Stimulated activated naive CD4-positive, alpha-beta T cell treated with Interleukin-2 at 50 U/mL for 16 hours (primary cell): ENCODE measurements at places on chromosomes 13 and 19.

- no peak for DNase-seq
Observed at GRCh38 chr13:113862931-113863523, 849 bp downstream of the GAS6 start.

DNA sequence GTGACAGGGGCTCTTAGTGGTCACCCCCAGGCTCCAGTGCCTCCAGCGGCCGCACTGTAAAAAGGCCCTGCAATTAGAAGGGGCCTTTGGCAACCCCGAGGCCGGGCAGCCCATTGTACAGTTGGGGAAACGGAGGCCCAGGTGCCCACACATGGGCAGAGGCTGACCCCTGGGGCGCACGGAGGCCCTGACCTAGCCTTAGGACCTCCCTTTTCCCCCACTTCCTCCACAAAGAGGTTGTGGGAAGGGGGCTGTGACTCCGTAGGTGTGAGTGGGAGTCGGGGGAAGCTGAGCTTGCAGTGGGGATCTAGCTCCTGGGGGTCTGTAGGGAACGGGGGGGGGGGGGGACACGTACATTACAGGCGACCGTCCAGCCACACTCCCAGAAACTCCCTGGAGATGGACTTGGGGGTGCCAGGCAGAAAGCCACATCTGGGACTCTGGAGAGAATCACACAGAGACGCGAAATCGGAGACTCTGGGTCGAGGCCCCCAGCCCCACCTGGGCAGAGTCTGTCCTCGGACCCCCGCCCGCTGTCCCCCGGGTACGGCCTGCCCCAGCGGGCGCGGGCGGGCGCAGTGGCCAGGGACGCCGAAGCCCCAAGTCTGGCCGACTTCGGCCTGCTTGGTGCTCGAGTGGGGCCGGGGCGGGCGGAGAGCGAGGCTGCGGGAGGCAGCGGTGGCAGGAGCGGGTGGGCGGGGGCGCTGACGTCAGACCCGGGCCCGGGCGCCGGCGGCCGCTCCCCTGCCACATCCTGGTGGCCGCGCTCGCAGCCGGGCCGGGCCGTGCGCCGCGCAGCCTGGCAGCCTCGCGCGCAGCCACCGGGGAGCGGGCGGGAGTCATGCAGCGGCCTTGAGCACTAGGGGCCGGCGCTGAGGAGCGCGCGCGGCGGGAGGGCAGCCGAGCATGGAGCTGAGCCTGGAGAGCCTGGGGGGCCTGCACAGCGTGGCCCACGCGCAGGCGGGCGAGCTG is at the start of gene ONECUT3:
Gene ONECUT3, plus strand, starts transcription at position 750 of the 972 bp plus-strand sequence. Its CDS starts 157 bp downstream, at position 907.
- no peak for DNase-seq

DNA sequence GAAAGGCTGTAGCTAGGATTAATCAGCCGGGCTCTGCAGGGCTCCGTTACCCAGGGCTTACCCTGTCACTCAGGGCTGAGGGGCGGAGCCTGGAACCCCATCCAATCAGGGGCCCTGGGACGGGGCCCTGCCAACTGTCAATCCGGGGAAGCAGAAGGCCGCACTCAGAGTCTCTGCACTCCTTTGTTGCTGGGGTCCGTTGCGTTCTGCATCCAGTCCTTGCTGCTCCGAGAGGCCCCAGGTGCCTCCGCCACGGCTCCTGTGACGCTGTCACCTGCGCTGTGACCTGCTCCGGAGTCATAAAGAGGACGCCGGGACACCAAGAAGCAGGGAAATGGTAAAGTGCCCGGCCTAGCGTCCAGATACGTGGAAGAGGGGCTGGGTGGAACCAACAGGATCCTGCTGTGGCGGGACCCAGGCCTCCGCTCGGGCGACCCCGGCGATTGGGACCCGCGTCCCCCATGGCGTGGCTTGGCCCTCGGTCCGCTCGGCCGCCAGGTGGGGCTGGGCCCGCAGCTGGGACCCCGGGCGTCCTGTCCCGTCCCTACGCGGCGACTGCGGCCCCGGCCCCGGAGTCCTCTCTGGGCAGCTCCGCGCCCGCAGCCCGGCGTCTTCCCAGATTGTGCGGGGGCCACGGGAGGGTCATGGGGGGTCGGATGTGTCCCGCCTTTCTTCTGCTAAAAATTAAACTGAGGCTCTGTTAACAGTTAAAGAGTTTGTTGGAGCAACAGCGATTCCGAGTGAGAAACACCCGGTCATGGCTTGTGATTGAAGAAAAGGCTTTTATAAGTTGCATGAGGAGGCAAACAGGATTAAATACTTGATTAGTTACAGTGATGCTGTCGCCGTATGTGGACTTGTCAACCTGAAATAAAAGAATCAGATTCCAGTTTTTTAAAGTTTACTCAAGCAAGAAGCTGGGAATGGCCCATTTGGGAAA is at the start of gene ZNF491:
Gene ZNF491, plus strand, starts transcription at position 133 of the 940 bp plus-strand sequence. CDS start 7,431 bp downstream, outside the sequence.
- peak; percentile 83 for DNase-seq

DNA sequence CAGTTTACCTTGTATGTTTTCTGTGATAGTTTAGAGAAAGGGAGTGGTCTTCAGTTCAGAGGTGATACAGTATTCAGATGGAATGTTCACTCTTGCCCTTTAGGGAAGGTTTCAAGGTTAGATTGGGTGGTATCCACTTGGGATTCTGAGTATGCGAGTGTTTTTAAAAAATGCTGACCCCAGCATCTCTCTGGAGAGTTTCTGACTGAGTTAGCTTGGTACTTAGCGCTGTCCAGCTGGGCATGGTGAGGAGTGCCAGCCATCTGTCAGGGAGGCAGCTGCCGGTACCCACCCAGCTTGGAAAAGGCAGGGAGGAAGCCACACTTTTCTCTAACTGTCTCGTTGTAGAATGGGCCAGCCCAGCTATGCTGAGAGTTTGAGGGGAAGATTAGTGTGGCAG is 63.3 kb downstream of the ARHGEF7 start:
- DNase-seq = no peak

DNA sequence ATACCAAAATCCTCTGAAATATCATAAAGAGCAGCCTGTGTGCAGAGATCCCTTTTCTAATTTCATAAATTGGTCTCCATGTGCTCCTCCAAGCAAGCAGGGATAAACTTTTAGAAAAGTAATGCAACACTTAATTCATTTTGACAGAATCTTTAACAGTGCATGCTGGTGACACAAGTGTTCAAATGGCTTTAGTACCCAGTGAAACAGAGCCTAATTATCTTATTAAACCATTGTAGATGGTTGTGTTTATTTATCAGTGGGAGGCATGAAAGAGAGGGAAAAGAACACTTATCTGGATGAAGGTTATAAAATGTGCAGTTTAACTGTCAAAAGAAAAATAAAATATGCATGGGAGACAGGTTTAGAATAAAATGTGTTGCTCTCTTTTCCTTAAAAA is 945.0 kb upstream of the PCDH20 start:
- DNase-seq = no peak

DNA sequence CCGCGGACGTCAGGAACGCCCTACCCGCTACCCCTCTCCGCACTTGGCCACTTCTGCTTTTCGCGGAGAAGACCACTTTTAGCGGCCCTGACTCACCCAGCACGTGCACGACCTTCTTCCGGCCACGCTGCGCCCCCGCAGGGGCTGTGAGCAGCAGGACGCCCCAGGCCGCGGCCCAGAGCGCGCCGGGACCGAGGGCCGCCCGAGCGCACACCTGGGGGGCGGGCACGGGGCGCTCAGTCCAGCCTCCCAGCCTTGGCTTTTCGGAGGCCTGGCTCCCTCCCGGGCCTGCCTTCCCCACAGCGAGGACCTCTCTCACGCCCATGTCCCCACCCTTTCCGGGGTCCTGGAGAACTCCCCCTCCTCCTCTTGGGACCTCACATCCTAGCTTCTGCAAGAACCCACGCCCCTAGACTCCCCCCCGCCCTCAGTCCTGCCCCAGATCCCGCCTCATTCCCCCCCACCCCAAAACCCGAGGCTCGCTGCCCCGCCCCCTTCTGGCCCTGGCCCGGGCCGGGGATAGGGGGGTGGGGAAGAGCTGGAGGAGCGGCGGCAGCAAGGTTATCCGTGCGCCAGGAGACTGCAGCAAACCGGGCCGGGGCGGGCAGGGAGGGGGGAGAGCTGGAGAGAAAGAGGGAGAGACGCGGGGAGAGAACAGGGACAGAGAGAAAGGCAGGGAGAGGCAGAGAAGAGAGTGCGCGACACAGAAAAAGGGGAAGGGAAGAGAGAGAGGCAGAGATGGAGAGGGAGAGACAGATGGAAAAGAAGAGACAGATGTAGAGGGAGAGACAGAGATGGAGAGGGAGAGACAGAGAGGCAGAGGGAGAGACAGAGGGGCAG is 11.5 kb downstream of the TM6SF2 start:
- DNase-seq = no peak

DNA sequence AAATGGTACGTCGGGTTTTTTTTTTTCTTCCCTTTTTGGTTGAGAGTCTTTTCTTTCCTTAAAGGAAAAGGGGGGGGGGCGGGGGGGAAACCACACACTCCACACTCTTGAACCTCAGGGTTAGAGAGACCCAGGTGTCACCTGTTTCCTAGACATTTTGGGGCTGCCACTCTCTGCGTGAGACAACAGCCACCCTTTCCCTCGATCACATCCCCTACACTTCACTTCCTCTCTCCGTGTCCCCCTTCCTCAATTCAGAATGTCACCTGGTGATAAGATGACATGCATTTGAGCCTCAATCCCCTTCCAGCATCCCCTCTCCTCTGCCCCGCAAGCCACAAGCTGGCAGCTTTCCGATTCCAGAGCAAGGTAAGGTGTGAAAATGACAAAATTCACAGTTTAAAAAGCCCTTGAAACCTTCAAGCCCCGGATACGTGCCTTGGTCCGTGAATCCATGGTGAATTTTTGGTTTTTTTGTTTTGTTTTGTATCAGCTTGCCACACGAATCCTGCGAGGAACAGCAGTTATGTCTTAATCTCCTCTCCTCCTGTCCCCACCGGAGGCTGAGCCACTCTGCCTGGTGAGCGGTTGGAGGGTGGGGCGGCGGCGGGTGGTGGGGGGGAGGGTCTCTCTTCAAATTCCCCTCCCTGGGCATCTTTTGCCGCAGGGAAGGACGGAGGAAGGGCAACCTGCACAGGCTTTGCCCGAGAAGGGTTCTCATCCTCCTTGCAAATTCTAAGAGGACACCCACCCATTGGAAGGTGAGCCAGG is 4.2 kb downstream of the PTPRS start:
- no peak for DNase-seq

DNA sequence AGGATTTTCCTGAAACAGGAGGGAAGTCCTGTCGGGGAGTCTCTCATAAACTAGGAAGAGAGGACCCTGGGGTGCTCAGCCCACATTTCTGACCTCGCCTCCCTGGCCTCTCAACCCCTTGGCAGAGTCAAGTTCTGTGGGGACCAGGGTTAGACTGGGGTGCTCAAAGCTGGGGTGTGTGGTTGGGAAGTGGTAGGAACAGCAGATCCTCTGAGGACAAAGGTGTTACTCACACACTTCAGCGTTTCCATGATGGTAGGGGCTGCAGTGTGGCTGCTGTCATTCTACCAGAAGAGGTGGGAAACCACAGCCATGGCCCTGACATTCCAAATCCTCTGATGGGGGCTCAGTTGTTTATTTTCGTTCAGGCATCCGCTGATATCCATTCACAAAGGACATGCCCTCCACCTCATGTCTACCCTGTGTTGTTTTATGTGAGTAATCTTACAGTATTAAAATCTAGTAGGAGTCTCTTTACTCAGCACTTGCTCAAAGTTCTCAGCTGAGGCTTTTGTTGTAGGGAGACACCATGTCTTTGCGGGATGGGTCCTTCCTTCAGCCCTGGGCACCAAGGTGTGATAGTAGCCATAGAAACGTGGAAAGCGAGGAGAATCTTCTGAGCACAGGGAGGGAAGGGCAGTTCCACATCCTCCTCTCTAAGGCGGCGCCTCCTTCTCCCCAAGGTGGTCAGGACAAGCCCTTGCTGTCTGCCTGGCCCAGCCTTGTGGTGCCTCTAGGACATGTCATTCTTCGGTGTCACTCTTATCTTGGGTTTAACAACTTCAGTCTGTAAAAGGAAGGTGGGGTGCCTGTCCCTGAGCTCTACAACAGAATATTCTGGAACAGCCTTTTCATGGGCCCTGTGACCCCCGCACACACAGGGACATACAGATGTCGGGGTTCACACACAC is 1.5 kb downstream of the KIR2DL3 start:
- no peak for DNase-seq

- no peak for DNase-seq
Observed at GRCh38 chr13:66208589-66208988, 1021.5 kb downstream of the PCDH9 start.

- DNase-seq = no peak
Observed at GRCh38 chr19:30512176-30513081, 140.2 kb downstream of the ZNF536 start.

DNA sequence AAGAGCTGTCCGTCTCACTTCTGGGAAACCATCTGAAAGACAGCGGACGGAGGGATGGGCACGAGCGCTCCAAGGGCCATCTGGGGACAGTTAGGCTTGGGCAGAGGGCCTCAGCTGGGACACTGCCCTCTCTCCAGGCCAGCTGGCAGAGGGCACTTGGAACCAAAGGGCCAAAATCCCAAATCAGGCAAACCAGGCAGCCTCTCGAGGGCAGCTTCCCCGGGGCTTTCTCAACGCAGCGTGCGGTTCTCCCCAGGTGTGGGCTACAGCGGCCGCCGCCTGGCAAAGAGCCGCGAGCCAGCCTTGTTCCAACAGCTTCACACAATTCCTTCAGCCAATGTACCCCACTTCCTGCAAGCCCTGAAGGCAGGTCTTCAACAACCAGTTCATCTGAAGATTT is 5.0 kb downstream of the MLLT1 start:
- DNase-seq = no peak

DNA sequence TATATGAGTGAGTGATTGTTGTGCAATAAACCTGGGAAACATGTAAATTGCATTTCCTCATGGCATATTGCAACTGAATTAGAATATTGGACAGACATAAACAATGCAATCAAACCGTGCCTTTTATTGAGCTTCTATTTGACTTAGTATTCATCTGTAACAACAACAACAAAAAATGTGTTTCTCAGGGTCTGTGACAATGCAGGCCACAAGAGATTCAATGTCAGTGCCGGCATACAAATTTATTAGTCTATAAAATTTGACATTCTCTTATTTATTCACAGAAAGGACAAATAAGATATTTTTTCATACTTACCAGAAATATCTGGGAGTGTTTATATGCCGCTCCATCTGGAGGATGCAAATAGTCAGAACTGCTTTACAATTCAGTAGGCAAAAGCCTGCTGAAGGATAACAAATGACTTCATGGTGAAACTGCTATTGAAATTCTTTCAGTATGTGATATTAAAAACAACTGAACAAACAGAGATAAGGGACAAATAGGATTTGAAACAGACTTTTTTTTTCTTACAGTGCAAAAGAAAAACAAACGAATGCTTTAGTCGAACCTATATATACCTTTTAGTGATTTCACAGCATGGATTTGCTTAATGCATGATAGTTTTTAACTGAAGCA is 77.2 kb downstream of the DACH1 start:
- no peak for DNase-seq

- no peak for DNase-seq
Observed at GRCh38 chr13:114272977-114273376, 8.4 kb upstream of the UPF3A start.

GRCh38 chr19:8498295-8498694 is 4.1 kb downstream of the PRAM1 start:
- DNase-seq = no peak

- DNase-seq = no peak
Observed at GRCh38 chr19:53576941-53577653, 39.2 kb downstream of the ZNF331 start.

DNA sequence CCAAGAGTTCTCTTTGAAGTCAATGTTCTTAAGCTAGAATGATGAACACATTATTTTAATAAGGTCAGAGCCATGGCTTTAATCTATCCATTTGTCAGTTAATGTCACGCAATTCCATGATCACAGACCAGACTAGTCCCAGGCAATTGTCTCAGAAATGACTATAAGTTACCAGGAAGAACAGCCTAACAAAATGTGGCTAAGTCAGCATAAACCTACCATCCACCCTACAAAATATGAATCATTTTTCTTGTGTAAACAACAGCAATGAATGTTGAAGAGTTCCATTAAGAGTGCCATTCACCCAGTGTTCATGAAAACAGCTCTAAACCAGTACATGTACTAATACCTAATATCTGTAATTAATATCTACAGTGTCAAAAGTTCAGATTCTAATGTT is 127.5 kb downstream of the KCTD12 start:
- DNase-seq = no peak
